Activated T-cell treated with anti-CD3 and anti-CD28 coated beads for 4 hours (primary cell): ENCODE measurements at places on chromosomes 16 and 17.

GRCh38 chr16:73549984-73550631, 502.2 kb upstream of the ZFHX3 start:
- no peak for DNase-seq

- DNase-seq: peak; percentile 33
Measured at GRCh38 chr17:14427900-14428647, 127.2 kb downstream of the HS3ST3B1 start.

DNA sequence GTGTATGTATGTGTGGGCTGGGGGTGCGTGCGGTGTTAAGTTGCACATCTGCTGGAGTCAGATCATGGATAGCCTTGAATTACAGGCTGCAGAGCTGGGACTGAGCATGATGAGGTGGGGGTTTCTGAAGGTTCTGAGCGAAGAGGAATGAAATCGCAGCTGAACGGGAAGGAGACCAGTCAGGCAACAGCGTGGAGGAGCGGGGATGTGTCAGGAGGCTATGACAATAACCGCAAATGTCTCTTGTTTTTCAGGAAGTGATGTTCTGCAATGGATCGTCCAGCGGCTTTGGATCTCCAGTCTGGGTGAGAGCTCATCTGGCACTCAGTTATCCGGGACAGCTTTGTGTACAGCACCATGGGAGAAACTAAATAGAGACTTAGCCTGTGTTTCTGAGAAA, 20.9 kb downstream of the RGS9 start:
- DNase-seq: no peak

- no peak for DNase-seq
Measured at GRCh38 chr16:24553983-24554382, 14.6 kb downstream of the RBBP6 start.
